Stimulated activated CD4-positive, alpha-beta T cell treated with anti-CD3 and anti-CD28 coated beads, Interleukin-15, amount 100 ng/mL, for 1 hour (primary cell): ENCODE measurements at places on chromosomes 7 and 10.

- no peak for DNase-seq
These were observed 237.5 kb upstream of the PRSS1 start for GRCh38 chr7:142511801-142512200.

GRCh38 chr7:22296916-22297315 is 60.0 kb downstream of the RAPGEF5 start:
- no peak for DNase-seq

DNA sequence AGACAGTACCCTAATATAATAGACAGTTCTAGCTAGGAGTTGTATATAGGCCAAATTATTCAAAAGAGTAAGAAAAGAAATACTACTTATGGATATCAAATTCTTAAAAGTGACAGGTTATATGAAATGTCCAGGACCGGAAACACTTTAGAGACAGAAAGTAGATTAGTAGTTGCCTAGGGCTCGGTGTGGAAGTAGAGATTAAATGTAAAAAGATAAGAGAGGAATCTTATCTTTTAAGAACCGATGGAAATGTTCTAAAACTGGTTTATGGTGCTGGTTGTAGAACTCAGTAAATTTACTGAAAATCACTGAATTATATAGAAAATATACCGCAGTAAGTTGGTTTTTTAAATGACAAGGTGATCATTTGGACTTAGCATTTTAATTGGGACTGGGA is 147.5 kb upstream of the ASAH2 start:
- no peak for DNase-seq

DNA sequence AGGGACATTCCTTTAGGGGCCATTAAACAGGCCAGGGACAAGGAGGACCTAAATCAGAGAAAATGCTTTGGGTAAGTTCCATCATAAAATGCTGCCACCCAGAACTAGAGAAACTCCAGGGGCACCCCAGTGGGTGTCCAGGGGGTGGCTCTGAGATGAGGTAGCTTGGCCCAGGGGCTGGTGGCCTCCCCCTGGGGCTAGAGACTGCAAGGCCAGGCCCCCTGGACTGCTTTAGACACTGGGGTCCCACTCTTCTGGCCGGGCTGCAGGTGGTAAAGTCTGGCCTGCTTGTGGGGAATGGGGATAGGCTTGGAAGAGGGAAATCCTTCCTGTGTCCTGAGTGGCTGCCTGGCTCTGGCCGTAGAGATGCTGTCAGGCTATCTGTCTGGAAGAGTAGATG is 169.6 kb upstream of the PODXL start:
- no peak for DNase-seq

- DNase-seq: no peak
These were observed 503.8 kb upstream of the CELF2 start for GRCh38 chr10:10513898-10514297.
